Activated CD4-positive, CD25-positive, alpha-beta regulatory T cell treated with anti-CD3 and anti-CD28 coated beads, Interleukin-2, amount 50 U/mL, for 16 hours (primary cell): ENCODE measurements at places on chromosomes 16 and 17.

DNA sequence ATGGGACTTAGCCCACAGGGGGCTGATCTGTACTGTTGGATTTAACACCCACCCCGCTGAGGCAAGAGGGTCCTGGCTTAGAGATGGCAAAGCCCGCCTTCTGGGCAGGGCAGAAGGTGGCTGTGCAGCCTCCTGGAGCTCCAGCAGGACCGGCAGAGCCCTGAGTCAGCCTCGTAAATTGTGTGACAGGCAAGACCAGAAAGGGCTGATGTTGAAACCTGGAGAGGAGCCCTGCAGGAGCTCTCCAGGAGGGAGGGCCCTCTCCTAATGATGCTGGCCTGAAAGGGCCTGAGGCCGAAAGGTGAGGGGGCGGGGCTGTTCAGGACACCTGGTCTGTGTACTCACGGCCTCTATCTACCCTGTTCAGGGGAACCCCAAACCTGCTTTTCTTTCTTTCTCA, 22.5 kb upstream of the MYO15B start:
- no peak for DNase-seq

DNA sequence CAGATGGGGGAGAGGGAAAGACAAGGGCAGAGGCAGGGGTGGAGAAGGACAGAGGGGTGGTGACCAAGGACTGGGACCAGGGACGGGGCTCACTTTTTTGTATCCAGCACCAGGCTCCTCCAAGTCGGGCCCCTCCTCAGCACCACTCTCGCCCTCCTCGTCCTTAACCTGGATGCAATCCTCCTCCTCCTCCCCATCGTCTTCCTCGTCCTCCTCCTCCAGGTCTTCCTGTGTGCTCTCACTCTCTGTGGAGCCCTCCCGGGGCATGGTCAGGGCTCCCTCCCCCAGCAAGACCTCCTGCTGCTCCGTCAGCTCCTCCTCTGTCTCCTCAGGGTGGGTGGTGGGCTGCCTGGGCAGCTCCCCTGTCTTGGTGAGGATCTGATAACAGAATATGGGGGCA, 16.8 kb downstream of the G6PC3 start:
- DNase-seq, result no peak

DNA sequence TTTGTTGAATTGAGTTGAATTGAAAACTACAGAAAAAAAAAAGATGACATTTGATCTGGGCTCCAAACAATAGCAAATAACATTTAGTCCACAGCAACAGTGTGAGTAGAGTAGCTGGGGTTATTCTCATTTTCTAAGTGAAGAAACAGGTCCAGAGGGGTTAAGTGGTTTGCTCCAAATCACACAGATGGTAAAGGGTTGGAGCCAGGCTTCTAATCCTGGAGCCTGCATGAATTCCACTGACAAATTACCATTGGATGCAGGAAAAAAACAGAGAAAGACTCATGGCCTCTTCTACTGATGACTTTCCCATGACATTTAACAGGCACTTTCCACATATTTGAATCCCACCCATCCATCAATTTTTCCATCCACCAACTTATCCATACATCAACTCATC, 182.4 kb downstream of the HS3ST4 start:
- DNase-seq, result no peak

DNA sequence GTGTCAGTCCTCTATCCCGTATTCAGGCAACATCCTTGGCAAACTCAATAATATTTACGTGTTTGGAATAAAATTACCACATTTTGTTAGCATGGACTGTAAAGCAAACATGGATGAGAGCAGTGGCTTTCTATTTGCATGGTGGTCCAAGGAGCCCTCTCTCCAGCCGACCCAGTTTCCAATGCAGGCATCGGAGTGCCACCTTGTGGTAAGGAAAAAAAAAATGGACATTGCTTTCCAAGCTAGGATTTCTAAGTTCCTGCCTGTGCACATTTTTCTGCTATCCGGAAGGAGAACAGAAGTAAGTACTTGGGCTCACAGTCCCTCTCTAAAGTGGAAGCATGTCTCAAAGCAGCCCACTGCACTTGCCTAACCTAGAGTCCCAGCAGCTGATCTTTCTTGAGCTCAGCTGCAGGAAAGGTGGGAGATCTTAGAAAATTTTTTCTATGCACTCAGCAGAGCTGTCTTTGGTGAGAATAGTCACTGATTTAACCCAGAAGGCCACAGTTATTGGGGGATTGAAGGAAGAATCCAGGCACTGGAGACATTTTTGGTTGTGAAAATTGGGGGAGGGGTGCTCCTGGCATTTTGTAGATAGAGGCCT, 46.0 kb upstream of the ERCC4 start:
- no peak for DNase-seq

- DNase-seq, result no peak
Measured at GRCh38 chr17:46007461-46007965, 8.5 kb downstream of the STH start.

GRCh38 chr17:73126716-73127473, 34.4 kb upstream of the SLC39A11 start:
- no peak for DNase-seq

DNA sequence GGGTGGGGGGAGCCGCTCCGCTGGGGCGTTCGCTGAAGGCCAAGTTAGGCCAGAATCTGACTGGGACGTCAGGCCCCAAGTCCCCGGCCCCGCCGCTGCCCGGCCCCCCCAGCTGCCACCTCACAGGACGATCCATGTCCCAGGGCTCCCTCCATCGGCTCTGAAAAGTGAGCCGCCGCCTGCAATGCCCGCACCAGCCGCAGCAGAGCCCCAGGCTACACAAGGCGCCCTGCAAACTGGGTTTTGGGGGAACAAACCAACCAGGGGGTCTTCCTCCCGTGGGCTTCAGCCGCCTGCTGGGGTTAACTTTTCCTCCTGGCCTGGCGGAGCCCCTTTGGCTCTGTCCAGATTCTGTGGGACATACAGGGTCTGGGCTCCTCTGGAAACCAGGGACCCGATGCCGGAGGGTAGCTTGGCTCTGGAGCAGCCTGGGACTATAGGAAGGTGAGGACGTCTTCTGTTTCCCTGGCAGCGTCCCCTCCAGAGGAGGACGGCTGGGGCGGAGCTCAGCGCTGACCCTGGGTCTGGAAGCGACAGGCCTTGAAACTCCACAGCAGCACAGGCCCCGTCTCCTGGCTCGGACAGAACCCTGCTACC, 835 bp downstream of the NME4 start:
- DNase-seq, result no peak

DNA sequence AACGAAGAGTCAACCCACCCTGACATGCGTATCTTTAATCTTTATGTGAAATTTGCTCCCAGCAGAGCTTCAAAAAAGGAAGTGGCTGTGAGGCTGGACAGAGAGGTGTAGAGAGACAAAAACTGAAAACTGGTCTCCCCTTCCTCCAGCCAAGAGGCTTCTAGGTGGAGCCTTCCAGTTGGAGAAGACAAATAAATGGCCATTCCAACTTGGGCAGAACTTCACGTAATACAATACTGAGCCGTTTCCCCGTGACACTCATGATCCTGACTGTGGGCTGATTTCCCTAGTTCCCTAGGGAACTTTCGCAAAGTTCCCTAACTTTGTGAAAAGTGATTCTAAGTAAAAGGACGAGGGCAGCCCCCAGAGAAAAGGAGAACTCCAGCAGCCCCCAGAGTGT, 78.8 kb downstream of the ZFHX3 start:
- DNase-seq, result no peak
